ENCODE measurements at places on chromosomes 7 and 10.

DNA sequence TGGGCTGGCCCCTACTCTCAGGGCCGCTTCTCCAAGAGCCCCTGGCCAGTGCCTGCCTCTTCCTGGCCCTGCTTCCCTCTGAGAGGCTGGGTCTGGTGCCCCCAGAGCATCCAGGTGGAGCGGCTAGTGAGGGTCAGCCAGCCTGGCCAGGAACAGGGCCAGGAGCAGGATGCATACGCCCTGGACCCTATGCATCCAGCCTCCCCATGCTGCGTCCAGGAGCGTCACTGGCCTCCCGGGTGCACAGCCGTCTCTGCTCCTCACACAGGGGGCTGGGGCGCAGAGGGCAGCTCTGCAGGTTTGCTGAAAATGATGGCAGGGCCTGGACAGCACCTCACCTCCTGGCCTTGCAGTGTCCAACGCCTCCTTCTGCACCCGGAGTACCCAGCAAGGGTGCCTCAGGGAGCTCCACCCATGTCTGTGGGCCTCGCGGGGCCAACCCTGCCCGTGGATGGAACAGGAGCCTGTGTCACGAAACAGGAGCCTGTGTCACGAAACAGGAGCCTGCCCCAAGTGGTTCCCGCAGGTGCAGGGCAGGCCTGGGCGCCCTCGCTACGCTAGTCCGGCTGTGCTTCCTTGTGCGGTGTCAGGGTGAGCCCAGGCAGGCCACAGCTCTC lies 246.2 kb upstream of the PPP2R2D start:
- DNase-seq, result no peak
- H3K36me3 ChIP-seq, result no peaks in the 10 kb centered on the region
- H3K27me3 ChIP-seq, result no peaks in the 10 kb centered on the region
- peaks cover 1% of the 10 kb centered on the region for H3K4me1 ChIP-seq
- H3K4me3 ChIP-seq, result no peak overlapping the region
- no peak overlapping the region for H3K27ac ChIP-seq

GRCh38 chr7:36928311-36928710 lies 204.0 kb upstream of the AOAH start:
- H3K27me3 ChIP-seq, result no peaks in the 10 kb centered on the region
- H3K4me3 ChIP-seq, result no peak overlapping the region
- H3K4me1 ChIP-seq, result no peaks in the 10 kb centered on the region
- H3K27ac ChIP-seq, result no peak overlapping the region

GRCh38 chr10:127125331-127125730 lies 71.1 kb downstream of the INSYN2A start:
- H3K27me3 ChIP-seq, result no peaks in the 10 kb centered on the region
- no peak for DNase-seq
- H3K4me3 ChIP-seq, result no peak overlapping the region
- no peaks in the 10 kb centered on the region for H3K4me1 ChIP-seq
- H3K36me3 ChIP-seq, result no peaks in the 10 kb centered on the region

GRCh38 chr10:15858861-15859281 lies 1.4 kb downstream of the MINDY3 start:
- H3K36me3 ChIP-seq, result no peaks in the 10 kb centered on the region
- no peaks in the 10 kb centered on the region for H3K27me3 ChIP-seq
- DNase-seq, result no peak
- no peak overlapping the region for H3K27ac ChIP-seq
- no peaks in the 10 kb centered on the region for H3K4me1 ChIP-seq
- H3K4me3 ChIP-seq, result no peak overlapping the region

DNA sequence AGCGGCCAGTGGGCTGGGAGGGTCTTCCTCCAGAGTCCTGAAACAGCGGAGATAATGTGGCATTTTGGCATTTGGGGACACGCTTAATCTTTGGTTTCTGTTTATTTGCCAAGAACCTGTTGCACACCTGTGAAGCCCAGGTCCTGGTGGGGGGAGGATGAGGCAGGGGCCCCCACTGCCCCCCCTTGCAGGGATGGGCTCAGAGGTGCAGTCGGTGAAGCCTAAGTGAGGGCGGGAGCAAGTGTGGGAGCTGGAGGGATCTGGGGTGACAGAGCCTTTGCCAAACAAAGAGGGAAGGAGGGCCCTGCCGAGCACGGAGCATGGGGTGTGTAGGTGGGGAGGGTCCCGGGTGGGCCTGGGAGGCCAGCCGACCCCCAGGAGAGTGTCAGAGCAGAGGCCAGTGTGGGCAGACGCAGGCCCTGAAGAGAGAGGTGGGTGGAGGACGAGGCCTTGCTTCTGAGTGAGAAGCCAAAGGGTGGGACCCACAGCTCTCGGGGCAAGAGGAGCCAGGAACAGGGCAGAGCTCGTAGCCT lies 62.1 kb upstream of the ADGRA1 start:
- H3K27ac ChIP-seq, result no peak overlapping the region
- DNase-seq, result no peak
- no peaks in the 10 kb centered on the region for H3K27me3 ChIP-seq

GRCh38 chr7:123355576-123356190 lies 155.9 kb upstream of the SLC13A1 start:
- DNase-seq, result no peak
- no peaks in the 10 kb centered on the region for H3K36me3 ChIP-seq
- no peak overlapping the region for H3K27ac ChIP-seq
- H3K4me1 ChIP-seq, result no peaks in the 10 kb centered on the region

GRCh38 chr10:88974446-88975376 lies 15.9 kb upstream of the FAS start:
- H3K4me3 ChIP-seq, result no peak overlapping the region
- no peak for DNase-seq
- H3K36me3 ChIP-seq, result no peaks in the 10 kb centered on the region
- no peak overlapping the region for H3K27ac ChIP-seq
- H3K4me1 ChIP-seq, result no peaks in the 10 kb centered on the region

GRCh38 chr7:106068538-106068961 lies 43.6 kb downstream of the SYPL1 start:
- H3K4me1 ChIP-seq, result no peaks in the 10 kb centered on the region
- H3K27me3 ChIP-seq, result no peaks in the 10 kb centered on the region
- no peak overlapping the region for H3K27ac ChIP-seq
- no peak for DNase-seq

GRCh38 chr7:134457210-134457609 lies 1.7 kb downstream of the AKR1B1 start:
- H3K36me3 ChIP-seq, result no peaks in the 10 kb centered on the region
- H3K27me3 ChIP-seq, result no peaks in the 10 kb centered on the region
- no peaks in the 10 kb centered on the region for H3K4me1 ChIP-seq
- DNase-seq, result no peak

GRCh38 chr10:103678178-103678526 lies 177.2 kb downstream of the SH3PXD2A start:
- H3K4me1 ChIP-seq, result peaks cover 5% of the 10 kb centered on the region
- DNase-seq, result no peak
- H3K36me3 ChIP-seq, result no peaks in the 10 kb centered on the region
- no peak overlapping the region for H3K27ac ChIP-seq
- H3K4me3 ChIP-seq, result no peak overlapping the region

Data from iPS DF 6.9 (cell line).